Activated CD4-positive, alpha-beta T cell treated with anti-CD3 and anti-CD28 coated beads, Interleukin-2, amount 50 U/mL, for 24 hours (primary cell): ENCODE measurements at places on chromosomes 7 and 10.

- no peak for DNase-seq
These were observed 2.5 kb downstream of the SH3PXD2A start for GRCh38 chr10:103852856-103853255.

- DNase-seq, result no peak
These were observed 43.4 kb downstream of the SH3PXD2A start for GRCh38 chr10:103812004-103812403.

DNA sequence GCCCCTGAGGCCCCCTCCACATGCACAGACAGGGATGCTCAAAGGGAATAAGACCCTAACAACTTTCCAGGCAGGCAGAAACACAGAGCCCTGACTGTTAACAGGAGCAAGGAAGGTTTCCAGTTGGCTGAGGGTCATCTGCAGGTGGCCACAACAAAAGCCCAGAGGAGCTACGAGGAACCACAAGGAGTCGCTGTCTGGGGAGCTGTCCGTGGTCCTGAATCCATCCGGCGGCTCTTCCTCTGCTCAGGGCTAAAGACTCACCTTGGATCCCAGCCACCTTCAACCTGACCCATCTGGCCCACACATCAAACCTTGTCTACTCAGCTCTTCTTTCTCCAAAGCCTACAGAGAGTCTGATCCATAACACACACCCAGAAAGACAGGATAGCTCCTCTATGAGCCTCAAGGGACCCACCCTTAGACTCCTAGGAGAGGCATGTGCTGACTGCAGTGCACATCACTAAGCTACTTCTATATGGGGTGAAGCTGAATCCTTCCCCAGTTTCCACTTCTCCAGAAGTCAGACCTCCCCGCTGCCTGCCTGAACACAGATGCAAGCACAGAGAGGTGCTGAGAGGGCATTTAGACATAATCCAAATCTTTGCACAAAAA, 104.0 kb downstream of the SLIT1 start:
- peak; percentile 26 for DNase-seq

DNA sequence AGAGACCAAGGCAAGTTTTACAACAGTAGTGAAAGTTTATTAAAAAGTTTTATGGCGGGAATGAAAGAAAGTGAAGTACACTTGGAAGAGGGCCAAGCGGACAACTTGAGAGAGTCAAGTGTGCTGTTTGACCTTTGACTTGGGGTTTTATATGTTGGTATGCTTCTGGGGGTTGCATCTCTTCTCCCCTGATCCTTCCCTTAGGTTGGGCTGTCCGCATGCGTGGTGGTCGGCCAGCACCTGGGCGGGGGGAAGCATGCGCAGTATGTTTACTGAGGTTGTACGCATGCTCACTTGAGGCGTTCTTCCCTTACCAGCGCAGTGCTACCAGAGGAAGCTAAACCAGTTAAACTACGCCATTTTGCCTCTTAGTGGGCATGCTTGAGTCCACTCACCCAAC, 31.9 kb downstream of the NUP42 start:
- no peak for DNase-seq

GRCh38 chr10:97686962-97687784, at the start of gene AVPI1:
Gene AVPI1, minus strand, starts transcription at chr10:97687241. Its CDS starts 7,336 bp downstream, at chr10:97679905.
- peak; percentile 88 for DNase-seq

- DNase-seq, result no peak
These were observed 275.3 kb upstream of the MKLN1 start for GRCh38 chr7:131052285-131052904.

DNA sequence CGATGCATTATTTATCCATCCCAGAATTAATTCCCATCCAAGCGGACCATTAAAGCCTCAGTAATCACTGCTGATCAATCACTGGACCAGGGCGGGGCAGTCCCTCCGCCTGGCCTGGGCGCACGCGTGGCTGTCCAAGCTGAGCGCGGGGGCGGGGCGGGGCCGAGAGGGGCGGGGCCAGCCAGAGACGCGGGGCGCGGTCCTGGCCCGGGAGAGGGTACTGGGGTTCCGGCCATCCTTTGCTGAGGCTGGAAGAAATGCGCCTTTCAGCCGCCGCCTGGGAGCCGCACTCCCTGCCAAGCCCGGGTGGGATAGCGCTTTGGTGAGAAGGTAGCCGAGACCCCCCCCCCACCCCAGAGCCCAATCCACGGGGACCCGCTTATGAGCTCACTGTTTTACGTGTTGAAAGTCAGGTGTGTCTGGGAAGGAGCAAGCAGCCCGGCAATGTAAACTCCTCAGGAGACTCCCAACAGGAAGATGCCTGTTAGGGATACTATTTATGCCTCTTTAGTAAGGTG, at the start of gene ARHGAP22:
TSS of gene ARHGAP22 (minus strand) at position 83 of the 518 bp plus-strand sequence. CDS start 277 bp downstream, outside the sequence.
- no peak for DNase-seq

DNA sequence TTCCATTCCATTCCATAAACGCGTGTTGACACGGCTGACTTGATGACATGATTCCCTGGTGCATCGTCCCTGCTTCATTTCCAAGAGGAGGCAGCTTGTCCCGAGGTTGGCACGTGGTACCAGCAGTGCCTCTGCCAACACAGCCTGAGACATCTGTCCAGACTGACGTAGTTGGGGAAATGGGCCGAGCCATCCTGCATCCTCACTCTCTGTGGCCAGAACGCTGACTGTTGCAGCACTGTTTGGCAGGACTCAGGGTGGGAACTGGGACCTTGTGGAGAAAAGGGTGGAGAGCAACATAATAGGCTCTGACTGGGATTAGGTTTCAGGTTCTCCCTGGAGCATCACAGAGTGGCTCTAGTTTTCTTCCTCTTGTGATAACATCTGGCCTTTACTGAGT, 118.6 kb upstream of the BTBD16 start:
- no peak for DNase-seq

DNA sequence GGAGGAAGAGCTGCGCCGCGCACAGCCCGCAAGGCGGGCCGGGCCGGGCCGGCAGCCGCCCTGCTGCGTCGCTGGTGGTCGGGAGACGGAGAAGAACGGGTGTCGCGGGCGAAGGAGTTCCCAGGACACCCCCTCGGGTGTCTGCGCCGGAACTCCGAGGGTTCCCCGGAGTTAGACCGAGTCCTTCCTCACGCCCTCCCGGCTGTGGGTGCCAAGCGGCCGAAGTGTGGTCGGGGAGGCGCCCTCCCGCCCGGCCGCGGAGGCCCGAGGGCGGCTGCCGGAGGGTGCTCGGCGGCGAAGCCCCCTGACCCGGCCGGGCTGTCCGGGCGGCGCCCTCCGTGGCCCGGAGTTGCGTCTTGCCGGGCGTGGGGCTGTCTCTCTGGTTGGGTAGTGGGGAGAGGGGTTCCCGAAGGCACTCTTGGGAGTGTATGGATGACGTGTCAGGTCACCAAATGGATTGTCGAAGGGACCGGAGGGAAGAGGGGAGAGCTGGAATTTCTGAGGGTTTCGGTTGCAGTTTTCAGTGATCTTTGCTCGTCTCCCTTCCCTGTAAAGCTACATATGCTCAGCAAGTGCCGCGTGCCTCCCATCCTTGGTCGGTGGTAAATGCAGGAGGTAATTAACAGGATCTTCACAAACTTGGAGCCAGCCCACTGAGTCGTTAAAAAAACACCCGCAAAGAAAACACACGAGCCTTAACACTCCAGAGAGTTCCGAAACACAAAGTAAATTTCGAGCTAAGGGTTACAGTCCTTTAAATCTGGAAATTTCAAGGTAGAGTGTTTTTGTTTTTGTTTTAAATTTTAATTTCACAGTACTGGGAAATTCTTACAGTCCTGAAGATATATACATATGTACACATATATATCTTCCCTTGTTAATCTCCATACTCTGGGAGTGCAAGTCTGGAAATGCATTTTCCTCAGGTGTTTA, 871 bp downstream of the ST7 start:
- DNase-seq, result peak; percentile 20
